ENCODE measurements at places on chromosomes 6 and 20.

GRCh38 chr6:52877168-52877567 lies 32.3 kb downstream of the GSTA3 start:
- DNase-seq = no peak

GRCh38 chr20:61186771-61187472 lies 65.1 kb upstream of the CDH4 start:
- no peak for DNase-seq

DNA sequence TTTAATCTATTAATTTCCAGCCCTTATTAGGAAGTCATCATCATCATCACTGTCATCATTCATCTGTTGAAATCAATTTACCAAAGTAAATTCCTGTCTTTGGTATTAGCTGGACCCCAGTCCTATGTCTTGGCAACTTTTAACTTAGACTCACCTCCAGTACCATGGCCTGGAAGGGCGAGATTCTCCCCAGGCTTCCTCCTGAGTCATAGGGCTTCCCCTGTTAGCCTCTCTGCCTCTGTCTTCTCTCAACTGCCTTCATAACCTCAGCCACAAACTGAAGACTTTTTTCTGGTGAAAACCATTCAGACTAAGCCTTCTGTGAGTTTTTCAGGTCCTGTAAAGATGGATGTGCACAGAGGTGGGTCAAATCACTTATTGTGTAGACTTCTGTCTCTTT lies 95.0 kb downstream of the NKAIN2 start:
- no peak for DNase-seq

- DNase-seq = no peak
These were observed 6.2 kb downstream of the DUSP22 start for GRCh38 chr6:298233-299103.

GRCh38 chr20:19945732-19946670 lies 71.2 kb upstream of the NAA20 start:
- DNase-seq = no peak

DNA sequence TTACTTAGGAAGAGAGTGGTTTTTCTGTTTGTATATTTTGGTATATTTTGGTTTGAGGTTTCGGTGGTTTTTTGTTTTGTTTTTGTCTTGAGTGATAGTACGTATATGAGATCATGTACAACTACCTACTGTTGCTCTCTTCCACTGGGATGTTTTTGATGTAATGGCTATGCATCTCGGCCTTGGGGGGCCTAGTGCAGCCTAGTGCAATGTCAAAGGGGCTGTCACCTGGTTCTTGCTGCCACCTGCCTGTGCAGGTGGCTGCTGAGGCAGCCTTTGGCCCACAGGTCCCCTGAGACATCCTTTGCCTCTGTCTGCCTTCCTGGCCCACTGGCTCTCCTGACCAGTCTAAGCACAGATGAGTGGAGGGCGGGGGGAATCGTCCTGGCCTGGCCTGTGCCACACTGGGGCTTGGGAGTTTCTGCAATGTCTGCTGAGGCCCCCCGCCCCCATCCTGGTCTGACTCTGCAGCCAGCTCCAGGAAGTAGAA lies 546.6 kb downstream of the CD83 start:
- no peak for DNase-seq

GRCh38 chr20:33160681-33161080 lies 7.3 kb upstream of the BPIFA2 start:
- DNase-seq = no peak

- no peak for DNase-seq
These were observed 61.2 kb downstream of the PPP1R14C start for GRCh38 chr6:150203871-150204545.

GRCh38 chr20:63089051-63089907 lies 82.5 kb upstream of the BHLHE23 start:
- no peak for DNase-seq

- DNase-seq = no peak
These were observed 77.0 kb downstream of the MMS22L start for GRCh38 chr6:97205966-97206365.

DNA sequence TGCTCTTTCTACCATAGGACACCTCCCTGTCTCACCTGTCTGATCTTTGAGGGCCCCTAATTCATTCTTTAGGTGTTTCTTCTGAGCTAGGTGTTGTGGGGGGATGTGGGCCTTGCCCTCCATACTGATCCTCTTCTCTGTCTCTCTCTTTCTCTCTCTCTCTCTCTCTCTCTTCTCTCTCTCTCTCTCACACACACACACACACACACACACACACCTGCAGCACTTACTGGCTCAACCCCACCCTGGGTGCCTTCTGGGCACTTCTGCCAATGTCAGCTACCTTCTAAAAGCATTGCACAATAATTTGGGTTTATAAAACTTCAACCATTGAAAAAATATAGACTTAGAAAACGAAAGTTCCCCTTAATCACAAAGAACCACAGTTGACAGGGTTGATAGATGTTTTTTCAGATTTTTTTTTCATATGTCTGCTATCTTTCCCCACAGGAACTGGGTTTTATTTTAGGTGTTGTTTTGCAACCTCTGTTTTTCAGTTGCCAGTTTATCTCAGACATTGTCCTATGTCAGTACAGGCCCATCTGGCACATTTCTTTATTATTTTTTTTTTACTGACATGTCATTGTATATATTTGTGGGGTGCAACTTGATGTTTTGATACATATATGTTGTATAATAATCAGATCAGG lies 28.1 kb downstream of the PKIG start:
- no peak for DNase-seq

GRCh38 chr6:18451756-18452155 lies 64.6 kb downstream of the RNF144B start:
- no peak for DNase-seq

DNA sequence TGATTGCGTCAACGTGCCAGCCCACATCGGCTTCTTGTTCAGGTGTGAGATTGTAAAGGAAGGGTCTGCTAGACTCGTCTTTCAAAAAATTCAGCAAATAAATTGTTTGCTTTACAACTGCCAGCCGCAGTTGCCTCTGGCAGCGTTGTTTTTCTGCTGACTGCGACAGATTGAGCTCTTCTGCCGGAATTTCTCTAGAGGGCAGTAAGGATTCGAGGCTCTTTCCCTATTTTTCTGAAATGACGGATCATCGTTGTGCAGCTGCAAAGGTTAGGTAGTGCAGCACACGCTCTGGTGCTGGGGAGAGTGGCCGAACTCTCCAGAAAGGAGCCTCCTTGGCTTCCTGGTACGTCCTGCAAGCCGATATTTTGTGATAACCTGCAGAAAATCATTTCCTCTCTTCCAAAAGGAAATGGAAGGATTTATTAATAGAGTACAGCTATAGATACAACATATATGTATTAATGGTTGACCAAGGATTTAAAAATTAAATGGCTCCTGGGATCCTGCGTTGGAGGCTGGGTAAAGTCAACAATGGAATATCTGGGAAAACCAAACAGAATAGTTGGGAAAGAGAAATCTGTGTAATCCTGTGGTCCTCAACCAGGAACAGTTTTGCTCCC lies 121.9 kb upstream of the ZFP64 start:
- peak; percentile 73 for DNase-seq

DNA sequence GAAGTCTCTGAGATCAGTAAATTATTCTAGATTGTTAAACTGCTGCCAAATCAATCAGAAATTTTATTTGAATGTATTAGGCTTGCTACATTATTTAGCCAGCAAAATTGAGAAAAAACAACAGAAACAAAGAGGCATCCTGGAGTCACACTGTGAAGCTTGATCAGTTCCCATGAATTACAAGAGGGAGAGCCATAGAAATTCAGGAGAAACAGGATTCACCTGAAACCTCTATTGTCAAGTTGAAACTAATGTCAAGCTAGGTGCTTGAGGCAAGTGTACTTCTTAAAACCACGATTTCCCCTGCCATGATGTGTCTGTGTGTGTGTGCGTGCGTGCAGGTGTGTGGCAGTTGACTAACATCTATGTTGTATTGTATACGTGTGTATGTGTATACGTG lies 439.1 kb upstream of the NOX3 start:
- DNase-seq = no peak

- DNase-seq = no peak
These were observed 848.4 kb downstream of the PHF3 start for GRCh38 chr6:64483956-64484499.

GRCh38 chr6:158819977-158820622 lies 932 bp upstream of the EZR start:
- DNase-seq = no peak

- no peak for DNase-seq
These were observed 83.7 kb downstream of the YTHDF1 start for GRCh38 chr20:63132131-63132714.

- peak; percentile 31 for DNase-seq
These were observed 5.9 kb downstream of the TMEM63B start for GRCh38 chr6:44133003-44133931.

- no peak for DNase-seq
These were observed 46.3 kb downstream of the HBS1L start for GRCh38 chr6:135008072-135008940.

DNA sequence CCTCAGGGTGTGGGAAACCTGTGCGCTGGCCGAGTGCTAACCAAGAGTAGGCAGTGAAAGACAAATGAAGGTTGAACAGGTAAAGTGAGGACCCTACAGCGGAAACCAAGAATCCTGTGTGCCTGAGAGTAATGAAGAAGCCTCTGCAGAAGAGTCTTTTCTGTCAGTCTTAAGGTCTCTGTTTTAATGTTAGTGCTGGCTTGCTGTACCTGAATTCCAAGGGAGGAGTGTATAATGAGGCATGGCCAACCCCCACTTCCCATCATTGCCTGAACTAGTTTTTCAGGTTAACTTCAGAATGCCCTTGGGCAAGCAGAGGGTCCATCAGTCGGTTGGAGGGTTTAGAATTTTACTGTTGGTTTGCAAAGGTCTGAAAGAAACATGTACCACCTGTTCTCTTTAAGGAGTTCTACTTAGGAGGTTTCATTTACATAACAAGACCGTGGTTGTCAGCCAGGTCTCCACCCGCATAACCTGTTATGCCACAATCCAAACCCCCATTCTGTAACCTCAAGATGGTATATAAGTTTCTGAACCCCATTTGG lies 589 bp upstream of the PDCD2 start:
- no peak for DNase-seq

GRCh38 chr6:116105247-116105646 lies 4.6 kb downstream of the NT5DC1 start:
- no peak for DNase-seq

GRCh38 chr6:166928644-166929541 lies 27.5 kb downstream of the RNASET2 start:
- DNase-seq = no peak

DNA sequence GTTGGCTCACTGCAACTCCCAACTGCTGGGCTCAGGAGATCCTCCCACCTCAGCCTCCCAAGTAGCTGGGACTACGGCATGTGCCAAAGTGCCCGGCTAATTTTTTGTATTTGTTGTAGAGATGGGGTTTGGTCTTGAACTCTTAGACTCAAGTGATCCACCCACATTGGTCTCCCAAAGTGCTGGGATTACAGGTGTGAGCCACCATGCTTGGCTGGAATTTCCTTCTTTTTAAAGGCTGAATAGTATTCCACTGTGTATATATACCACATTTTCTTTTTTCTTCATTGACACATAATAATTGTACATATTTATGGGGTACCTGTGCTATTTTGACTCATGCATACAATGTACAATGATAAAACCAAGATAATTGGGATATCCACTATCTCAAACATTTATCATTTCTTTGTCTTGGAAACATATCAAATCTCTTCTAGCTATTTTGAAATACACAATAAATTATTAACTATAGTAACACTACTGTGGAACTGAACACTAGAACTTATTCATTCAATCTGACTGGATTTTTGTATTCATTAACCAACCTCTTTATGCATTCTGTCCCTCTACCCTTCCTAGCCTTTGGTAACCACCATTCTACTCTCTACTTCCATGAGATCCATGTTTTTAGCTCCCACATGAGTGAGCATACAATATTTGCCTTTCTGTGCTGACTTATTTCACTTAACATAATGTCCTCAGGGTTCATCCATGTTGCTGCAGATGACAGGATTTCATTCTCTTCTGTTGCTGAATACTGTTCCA lies 7.8 kb downstream of the MDC1 start:
- DNase-seq = no peak

- no peak for DNase-seq
These were observed 35.1 kb upstream of the RIMS1 start for GRCh38 chr6:71851214-71851613.

DNA sequence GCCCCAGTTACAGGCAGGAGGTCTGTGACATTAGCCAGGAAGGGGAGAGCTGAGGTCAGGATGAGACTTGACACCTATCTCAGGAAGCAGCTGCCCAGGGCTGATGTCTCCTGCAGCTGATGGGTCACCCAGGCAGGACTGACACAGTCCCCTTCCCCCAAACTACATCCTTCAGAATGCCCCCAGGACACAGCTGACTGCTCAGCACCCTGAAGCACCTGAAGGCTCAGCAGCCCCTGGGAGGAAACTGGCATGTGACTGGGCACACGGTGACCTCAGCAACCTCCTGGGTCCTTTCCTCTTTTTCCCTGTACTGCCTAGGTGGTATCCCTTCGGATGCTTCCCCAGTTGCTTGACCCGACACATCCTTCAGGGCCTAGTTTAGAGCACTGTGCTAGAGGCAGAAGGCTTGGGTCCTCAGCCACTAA lies 1.9 kb downstream of the SDC4 start:
- DNase-seq = no peak

- no peak for DNase-seq
These were observed 20.2 kb downstream of the MCUR1 start for GRCh38 chr6:13794184-13794583.

- DNase-seq = no peak
These were observed 45.7 kb downstream of the PREP start for GRCh38 chr6:105357165-105357564.

GRCh38 chr6:159463119-159463829 lies 229.8 kb downstream of the SOD2 start:
- DNase-seq = no peak

- DNase-seq = no peak
These were observed 13.5 kb upstream of the DACT2 start for GRCh38 chr6:168333039-168333438.

Data from SHP77 (cell line).